ENCODE measurements at places on chromosomes 13 and 19.

- DNase-seq = no peak
Observed at GRCh38 chr13:99374169-99374991, 67.2 kb upstream of the GPR183 start.

- DNase-seq = peak; percentile 4
Observed at GRCh38 chr13:36074659-36075058, 56.5 kb downstream of the DCLK1 start.

GRCh38 chr13:88937384-88937783, 1266.2 kb downstream of the SLITRK5 start:
- DNase-seq = no peak

GRCh38 chr19:18731562-18732008, 48.1 kb downstream of the CRTC1 start:
- DNase-seq = no peak

- no peak for DNase-seq
Observed at GRCh38 chr13:78398743-78399410, 204.5 kb downstream of the POU4F1 start.

- no peak for DNase-seq
Observed at GRCh38 chr13:34019870-34020269, 201.9 kb downstream of the RFC3 start.

GRCh38 chr19:40279120-40279551, 6.0 kb downstream of the AKT2 start:
- peak; percentile 27 for DNase-seq

DNA sequence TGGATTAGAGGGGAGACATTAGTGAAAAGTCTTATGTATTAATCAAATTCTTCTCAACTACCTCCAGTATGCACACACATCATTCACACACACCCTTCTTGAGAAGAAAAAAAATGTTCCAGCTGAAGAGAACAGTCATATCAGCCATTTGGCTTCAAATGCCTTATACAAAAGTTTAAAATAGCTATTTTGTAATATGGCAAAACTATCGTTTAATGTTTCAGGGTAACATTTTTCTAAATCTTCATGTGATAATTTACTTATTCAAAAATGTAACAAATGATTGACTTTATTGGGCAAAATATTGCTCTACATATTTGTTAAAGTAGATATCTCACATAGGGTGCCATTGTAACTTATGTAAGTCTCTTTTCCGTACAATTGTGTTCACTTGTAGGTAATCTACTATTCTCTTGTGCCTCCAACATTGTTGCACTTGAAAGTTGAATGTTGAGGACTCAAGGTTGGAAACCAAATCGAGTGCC, 13.6 kb downstream of the ZIC2 start:
- DNase-seq = no peak

DNA sequence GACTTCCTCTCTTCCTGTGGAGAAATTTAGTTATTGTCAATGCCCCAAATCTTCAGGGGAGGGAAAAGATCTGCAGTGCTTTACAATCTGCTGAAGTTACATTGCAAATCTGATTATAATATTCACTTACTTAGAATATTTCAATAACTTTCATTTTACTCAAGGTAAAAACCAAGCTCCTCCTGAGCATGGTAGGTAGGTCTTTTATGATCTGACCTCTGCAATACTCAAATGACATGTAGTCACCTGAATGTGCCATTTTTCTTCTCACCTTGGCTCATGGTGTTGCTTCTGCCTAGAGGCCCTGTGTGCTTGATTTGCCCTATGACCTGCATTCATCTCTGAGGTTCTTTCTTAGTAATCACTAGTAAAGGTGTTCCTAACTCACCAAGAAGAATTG, 331.4 kb downstream of the HS6ST3 start:
- no peak for DNase-seq

GRCh38 chr19:33289261-33289660, 13.1 kb downstream of the CEBPA start:
- no peak for DNase-seq

DNA sequence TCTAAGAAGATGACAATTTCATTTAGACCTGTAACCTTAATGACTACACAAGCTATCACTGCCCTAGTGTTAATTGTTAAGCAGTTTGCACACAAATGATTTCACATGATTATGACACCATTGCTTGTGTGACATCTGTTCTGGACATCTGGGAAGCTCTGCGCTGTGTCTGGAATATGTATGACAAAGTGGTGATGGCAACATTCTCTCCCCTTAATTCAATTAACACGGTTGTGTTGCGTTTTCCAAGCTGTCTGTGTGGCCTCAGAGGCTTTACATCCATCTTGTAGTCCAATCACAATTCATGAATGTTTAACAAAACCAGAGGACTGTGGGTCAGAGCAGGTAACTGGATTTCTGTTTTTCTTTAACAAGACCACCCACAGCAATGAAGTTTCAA, 204.4 kb downstream of the COG6 start:
- DNase-seq = no peak

- DNase-seq = peak; percentile 21
Observed at GRCh38 chr19:5891938-5892771, 11.4 kb downstream of the NDUFA11 start.

DNA sequence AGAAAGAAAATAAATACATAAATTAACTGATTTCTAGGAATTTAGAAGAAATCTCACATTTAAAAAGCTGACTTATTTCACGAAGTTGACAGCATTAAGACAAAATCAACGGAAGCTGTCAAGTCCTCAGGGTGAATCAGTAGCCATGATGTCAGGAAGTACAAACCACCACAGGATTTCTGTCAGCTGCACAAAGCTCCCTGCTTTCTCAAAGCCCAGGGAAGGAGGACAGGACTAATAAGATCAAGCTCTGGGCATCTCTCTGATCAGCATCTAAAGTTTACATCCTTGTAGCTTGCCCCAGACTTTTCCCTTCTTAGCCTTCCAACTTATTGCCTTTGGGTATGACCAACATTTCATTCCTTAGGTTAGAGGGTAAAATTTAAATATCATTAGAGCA, 9.4 kb downstream of the DCT start:
- no peak for DNase-seq

Data from amygdala (tissue), 56 donors.